ENCODE measurements at places on chromosomes 13 and 19.

DNA sequence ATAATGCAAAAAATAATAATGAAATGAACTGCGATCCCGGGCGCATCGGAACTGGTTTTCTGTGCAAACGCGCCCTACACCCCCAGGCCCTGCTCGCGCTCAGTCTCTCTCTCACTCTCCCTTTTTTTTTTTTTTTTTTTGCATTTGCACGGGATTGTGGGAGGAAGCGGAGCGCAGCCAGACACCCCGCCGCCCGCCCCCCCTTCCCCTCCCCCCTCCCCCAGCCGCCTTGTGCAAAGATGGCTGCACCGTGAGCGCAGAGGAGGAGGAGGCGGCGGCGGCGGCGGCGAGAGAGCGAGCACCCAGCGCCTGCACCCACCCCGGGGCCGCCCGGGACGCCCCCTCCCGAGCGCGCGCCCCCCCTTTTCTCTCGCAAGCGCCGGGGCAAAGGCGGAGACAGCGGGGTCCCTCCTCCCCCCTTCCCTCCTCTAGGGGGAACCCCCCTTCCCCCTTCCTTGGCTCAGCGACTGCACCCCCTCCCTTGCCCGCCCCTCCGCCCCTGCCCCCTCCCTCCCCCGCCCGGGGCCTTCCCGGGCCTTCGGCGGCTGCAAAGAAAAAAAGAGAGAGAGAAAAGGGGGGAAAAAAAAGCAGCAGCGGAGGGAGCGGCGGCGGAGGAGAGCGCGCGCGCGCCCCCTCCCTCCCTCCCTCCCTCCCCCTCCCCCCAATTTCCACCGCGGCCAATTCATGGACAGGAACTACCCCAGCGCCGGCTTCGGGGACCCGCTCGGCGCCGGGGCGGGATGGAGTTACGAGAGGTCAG lies at the start of gene PRR12:
TSS of gene PRR12 (plus strand) at position 212 of the 760 bp plus-strand sequence. CDS start at position 685, 473 bp downstream.
- DNase-seq = peak; percentile 55

- no peak for DNase-seq
These were observed 8.5 kb downstream of the UBXN6 start for GRCh38 chr19:4449022-4449638.

DNA sequence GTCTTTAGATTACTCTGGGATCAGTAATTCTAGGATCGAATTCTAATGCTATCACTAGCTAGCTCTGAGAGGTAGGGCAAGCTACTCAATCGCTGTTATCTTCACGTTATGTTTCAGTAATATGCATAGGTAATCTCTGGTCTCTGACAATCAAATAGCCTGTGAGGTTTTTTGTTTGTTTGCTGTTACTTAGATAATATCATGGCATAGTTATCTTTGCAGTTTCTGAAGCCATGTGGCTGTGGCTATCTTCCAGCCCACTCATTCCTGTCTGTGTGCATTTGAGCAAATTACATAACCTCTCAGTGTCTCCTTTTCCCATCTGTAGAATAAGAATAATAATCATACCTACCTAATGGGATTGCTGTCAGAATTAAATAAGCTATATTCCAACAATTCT lies 330.2 kb downstream of the PCDH9 start:
- DNase-seq = no peak

DNA sequence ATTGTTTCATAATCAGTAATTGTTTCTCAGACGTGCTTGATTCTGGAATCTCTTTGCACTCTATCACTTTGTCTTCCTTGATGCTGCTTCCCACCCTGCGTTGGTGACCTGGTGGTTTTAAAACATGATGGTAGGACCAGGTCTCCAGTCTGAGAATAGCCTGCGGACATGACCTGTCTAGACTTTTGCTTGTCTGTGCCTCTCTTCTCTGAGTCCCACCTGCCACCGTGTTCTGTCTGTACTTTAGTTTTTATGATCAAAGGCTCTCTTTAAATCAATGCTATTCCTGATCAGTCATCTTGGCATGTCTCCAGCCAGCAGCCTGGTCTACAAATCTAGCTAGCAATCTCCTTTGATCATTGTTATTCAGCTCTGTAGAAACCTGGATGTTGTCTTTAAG lies 933.9 kb downstream of the DIAPH3 start:
- no peak for DNase-seq

- no peak for DNase-seq
These were observed 166.5 kb upstream of the ZNF507 start for GRCh38 chr19:32178956-32179355.

GRCh38 chr13:112355274-112355838 lies 20.8 kb upstream of the SPACA7 start:
- no peak for DNase-seq

DNA sequence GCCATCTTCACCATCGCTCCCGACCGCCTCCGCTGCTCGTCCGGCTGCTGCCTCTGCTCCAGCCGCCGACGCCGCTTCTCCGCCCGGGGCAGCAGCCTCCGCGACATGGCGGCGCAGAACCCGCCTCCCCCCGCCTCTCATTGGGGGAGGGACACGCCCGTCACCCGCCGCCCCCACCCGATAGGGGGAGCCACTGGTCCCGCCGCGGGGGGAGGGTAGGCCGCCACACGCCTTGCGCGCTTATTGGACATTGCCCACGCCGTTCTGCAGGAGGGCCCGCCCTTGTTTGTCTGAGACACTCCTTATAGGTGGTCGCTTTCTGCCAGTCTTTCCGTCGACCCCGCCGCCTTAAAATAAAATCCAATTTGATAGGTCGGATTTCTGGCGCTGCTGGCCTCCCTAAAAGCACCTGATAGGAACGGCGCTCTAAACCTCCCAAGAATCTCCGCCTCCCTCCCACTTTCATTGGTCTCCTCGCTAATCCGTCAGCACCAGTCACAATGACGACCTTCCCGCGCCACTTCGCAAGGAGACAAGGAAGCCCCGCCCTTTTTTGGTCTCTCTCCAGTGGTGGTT lies at the start of gene HNRNPL:
TSS of gene HNRNPL (minus strand) at position 127 of the 576 bp plus-strand sequence. CDS start at position 107, 20 bp downstream.
- DNase-seq = peak; percentile 100

GRCh38 chr19:4376991-4377781 lies 23.2 kb downstream of the SH3GL1 start:
- DNase-seq = no peak

DNA sequence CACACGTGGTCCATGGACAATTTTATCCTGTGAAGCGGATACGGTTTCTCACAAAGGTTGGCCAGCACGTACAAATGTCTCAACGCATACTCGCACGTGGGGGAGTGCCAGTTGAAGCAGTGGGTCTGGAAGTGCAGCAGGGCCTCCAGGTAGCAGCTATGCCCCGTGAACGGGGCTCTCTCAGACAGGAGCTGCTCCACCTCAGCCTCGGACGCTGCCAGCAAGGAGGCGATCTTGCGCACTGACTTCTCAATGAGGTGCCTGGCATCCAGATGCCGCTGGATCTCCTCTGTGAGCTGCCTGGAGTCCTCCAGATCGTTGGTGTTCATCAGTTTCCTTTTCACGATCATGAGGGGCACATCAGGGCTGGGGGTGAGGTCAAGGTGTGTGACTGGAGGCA lies 2272.0 kb downstream of the PCDH9 start:
- no peak for DNase-seq

- DNase-seq = peak; percentile 53
These were observed 1.5 kb downstream of the KMT5C start for GRCh38 chr19:55341171-55341588.

DNA sequence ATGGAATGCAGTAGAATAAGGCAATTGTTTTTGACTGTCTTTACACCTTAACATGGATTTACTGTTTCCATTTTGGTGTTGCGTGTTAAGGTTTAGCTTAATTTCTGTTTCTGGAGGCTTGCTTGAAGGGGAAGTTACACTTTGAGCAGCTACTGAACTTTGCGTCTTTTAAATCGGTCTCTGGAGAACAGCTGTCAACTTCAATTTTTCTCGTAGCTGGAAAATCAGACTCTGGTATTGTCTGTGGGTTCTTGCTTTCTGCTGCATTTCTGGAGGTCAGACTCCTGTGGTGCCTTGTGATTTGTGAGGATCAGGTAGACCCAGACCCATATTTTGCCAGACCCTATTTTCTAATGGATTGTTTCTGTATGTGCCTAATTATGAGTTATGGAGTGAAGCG lies 146.7 kb downstream of the ATP8A2 start:
- no peak for DNase-seq

DNA sequence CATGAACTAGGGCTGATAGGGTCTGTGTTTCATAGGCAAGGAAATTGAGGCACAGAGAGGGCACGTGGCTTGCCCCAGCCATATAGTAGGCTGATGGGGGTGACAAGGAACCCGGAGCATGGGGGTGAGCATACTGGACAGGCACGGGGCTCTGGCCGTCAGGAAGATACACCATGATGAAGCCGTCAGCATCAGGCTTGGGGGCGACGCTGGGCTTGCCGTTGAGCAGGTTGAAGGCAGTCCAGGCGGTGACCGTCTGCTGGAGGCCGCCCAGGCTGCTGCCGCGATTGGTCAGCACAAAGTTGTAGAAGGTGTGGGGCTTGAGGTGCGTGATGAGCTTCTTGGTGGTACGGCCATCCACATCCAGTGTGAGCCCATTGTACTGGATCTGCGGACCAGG lies 119.7 kb downstream of the PTPRS start:
- no peak for DNase-seq

DNA sequence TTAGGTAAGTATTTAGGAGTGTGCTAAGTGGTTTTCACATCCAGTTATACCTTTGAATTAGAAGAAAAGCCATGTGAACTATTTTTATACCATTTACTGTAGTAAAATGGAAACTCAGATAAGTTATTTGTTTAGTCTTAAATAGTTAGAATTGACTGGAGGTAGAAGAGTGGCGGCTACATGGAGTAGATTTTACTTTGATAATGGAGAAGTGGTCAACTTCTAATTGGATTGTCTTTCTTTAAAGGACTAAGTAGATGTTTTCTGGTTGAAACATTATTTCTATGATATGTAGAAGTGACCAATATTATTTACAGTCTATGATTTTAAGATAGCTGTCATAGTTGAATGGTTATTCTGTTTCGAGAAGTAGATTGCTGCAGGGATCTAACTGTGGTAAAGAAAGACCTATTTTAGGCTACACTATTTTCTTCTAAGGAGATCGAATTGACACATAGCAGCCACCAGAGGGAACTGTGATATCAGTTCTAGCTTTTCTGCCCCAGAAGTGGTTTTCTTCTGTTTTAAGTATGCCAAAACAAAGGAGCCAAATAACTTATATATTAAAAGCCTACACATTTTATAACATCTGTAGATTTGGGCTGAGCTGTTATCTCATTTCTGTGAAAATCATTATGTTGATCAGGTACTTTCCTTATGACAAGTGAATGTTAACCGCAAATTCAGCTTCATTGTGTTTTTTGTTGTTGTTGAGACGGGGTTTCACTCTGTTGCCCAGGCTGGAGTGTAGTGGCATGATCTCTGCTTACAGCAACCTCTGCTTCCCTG lies 26.1 kb downstream of the ZMYM2 start:
- no peak for DNase-seq

DNA sequence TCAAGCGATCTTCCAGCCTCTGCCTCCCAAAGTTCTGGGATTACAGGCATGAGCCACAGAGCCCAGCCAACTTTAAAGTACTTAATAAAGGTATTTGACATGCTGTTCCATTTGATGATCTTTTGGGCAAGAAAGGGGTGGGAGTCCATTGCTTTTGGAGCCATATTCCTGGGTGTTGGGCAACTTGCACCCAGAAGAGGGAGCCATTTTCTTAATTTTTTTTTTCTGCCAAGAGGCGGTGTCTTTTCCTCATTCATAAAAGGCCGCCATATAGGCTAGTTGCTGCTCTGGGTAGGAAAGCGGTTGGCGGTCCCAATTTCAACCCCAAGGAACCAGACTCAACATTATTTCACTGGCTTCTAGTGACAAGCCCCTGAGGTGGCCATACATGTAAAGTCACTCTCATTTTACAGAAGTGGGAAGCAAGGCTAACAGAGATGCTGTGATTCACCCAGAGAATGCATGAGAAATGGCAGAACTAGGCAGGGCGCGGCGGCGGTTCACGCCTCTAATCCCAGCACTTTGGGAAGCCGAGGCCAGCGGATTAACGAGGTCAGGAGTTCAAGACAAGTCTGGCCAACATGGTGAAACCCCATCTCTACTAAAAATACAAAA lies 139.6 kb downstream of the CACNA1A start:
- DNase-seq = no peak

- DNase-seq = no peak
These were observed 238.1 kb downstream of the DCLK1 start for GRCh38 chr13:35892837-35893814.

GRCh38 chr19:11079999-11080398 lies 9.3 kb upstream of the LDLR start:
- DNase-seq = no peak

- DNase-seq = no peak
These were observed 92.6 kb upstream of the TSC22D1 start for GRCh38 chr13:44668688-44669087.

GRCh38 chr13:28582225-28582891 lies 76.6 kb upstream of the POMP start:
- no peak for DNase-seq

DNA sequence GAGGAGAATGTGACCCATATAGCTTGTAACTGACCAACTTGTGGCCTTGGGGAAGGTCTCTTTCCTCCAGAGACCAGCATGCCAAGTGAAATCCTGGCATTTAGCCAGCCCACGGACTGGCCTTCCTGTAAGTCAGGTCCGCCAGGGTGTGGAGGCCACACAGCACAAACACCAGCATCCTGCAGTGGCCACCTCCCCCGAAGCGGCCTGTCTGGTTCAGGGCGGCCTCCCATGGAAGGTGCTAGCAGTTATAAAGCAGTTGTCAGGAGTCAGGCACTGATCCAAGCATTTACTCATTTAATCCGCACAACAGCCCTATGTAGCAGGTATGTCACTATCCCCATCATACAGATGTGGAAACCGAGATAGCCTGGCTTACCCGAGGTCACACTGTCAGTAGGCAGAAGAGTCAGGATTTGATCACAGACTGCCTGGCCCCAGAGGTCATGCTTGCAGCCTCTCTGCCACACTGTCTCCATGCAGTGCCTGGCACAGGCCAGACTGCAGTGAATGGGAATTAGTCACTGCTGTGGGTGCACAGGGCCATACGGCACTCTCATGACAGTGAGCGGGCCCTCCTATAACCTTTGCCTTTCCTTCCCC lies 36.7 kb downstream of the CAPN12 start:
- DNase-seq = no peak

DNA sequence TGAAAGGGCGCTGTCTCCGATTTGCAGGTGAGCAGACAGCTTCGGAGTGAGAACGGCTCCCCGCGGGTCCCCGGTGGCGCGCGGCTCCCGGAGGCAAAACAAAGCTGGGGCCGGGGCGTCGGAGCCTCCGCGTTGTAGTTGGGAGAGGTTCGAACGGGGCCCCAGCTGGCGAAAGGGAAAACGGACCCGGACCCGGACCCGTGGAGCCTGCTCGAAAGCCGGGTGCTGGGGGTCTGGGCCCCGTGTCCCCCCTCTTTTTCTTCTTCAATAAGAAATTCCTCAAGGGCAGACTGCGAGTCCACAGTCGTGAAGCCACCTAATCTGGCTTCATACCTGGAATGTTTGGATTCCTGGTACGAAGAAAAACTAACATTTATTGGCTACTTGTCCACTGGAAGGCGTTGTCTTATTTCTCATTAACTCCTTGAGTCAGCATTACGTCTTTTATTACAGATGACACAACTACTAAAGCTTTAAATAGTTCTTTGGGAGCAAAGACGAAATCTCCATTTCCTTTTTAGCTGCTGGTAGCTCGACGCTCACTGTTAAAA lies 632 bp upstream of the MTIF3 start:
- DNase-seq = no peak

GRCh38 chr19:13152356-13152973 lies 2.3 kb downstream of the IER2 start:
- no peak for DNase-seq
